Activated CD8-positive, alpha-beta memory T cell treated with anti-CD3 and anti-CD28 coated beads for 1 hour (primary cell): ENCODE measurements at places on chromosomes 4 and X.

DNA sequence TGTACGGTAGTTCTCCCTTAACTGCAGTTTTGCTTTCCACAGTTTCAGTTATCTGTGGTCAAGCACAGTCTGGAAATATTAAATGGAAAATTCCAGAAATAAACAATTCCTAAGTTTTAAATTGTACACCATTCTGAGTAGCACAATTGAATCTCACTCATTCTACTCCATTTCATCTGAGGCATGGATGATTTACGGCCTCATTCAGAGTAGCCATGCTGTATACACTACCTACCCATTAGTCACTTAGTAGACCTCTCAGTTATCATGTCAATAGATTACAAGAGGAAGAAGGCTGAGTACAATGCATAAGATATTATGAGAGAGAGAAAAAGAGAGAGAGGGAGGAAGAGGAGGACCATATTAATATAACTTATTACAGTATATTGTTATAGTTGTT is 77.5 kb downstream of the ENOX2 start:
- no peak for DNase-seq

- no peak for DNase-seq
Observed at GRCh38 chr4:152109531-152110509, 349.0 kb upstream of the GATB start.

DNA sequence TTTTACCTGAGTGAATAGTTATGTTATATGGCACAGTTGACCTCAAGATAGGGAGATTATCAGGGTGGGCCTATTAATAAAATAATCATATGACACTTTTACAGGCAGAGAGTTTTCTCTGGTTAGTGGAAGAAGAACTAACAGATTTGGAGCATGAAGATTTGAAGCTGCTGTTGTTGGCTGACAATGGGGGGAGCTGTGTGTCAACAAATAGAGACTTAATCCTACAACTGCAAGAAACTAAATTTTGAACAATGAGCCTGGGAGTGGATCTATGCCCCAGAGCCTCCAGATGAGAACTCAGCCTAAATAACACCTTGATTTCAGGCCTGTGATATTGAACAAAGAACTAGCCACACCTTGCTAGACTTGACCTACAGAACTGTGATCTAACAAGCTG is 7.2 kb upstream of the CCSER1 start:
- DNase-seq, result no peak

DNA sequence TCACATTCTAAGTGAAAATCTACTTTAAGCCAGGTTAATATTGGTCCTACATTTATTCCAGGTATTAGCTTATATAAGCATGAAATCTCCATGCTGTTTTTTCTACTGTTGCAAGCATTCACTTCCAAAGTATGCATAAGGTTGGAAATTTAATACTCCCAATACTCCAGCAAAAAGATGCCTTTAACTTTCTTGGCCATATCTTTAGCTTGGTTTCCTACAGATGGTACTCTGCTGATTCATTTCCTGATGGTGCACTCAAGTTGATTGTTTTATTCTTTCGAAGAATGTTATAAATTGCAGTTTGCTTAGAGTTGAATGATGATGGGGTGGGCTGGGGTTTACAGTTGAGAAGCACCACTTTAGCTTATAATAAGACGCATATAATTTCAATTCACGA is 330.2 kb downstream of the PTTG2 start:
- no peak for DNase-seq

DNA sequence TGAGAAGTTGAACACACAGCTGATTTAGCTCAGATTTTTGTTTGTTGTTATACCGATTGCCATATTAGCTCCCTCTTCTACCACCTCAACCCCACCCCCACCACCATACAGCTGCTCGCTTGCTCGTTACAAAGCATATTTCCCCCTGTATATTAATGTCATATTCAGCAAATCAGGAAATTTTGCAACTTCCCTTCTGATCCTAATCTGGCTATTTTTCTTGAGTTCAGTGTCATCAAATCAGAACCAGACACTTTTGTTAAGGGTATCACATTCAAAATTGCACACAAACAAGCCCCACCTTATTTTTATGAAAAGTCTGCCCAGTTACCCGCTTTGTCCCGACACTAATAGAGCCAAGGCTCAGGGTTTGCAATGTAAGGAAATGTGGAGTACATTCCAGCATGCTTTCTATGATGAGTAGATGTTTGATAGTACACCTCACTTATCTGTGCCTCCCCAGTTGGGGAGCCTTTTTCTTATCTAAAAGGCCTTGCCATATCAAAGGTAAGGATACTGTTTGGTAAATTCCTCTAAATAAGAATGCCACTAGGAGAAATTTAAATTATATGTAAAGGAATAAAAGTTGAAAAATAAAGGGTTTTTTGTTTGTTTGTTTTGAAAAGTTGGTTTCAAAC is 212.2 kb downstream of the CBR4 start:
- DNase-seq, result no peak

GRCh38 chrX:107675823-107676555 is 47.7 kb downstream of the PRPS1 start:
- no peak for DNase-seq

GRCh38 chrX:70134116-70134477 is 850 bp downstream of the IGBP1 start:
- no peak for DNase-seq

DNA sequence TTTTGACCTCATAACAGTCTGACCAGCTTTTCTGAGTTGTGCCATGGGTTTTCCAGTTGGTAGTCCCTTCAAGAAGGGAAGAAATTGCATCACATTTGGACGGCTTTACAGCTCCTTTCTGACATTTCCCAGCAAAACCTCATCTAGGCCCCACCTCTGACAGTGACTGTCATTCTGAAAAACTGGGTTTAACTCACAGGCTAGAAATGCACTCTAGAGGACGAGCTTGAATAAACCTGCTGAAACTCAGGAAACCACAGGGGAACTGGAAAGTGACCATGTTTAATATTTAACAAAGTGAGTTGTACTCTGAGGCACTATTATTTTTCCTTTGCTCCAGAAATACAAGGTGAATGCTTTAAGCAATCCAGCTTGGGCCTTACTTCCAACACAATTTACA is 434.3 kb upstream of the RASGEF1B start:
- DNase-seq, result no peak

- no peak for DNase-seq
Observed at GRCh38 chr4:8907596-8908205, 36.1 kb upstream of the HMX1 start.

DNA sequence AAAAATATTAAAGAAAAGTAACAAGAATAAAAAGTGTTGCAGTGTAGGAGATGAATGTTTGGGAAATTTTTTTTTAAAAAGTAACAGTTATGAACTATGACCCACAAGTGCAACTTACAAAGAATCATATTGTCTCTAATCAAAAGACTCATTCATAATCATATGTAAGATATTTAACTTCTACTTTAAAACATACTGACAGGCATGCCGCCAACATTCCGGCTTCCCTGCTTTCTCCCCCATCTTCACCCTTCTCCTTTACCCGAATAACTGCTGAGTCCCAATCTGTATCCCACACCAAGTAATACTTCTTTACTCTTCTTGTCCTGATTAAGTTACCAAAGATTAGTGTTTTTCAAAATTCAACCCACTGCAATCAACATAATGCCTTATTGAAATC is 598.8 kb upstream of the FRG1 start:
- no peak for DNase-seq

- DNase-seq, result no peak
Observed at GRCh38 chr4:143443728-143444127, 69.8 kb upstream of the SMARCA5 start.

- DNase-seq, result no peak
Observed at GRCh38 chr4:152424977-152425376, 110.9 kb downstream of the FBXW7 start.

- no peak for DNase-seq
Observed at GRCh38 chr4:24736066-24736465, 59.3 kb upstream of the SOD3 start.

GRCh38 chr4:2868877-2869487 is 25.3 kb downstream of the ADD1 start:
- DNase-seq, result no peak

- DNase-seq, result no peak
Observed at GRCh38 chr4:845233-845835, 19.4 kb upstream of the CPLX1 start.

DNA sequence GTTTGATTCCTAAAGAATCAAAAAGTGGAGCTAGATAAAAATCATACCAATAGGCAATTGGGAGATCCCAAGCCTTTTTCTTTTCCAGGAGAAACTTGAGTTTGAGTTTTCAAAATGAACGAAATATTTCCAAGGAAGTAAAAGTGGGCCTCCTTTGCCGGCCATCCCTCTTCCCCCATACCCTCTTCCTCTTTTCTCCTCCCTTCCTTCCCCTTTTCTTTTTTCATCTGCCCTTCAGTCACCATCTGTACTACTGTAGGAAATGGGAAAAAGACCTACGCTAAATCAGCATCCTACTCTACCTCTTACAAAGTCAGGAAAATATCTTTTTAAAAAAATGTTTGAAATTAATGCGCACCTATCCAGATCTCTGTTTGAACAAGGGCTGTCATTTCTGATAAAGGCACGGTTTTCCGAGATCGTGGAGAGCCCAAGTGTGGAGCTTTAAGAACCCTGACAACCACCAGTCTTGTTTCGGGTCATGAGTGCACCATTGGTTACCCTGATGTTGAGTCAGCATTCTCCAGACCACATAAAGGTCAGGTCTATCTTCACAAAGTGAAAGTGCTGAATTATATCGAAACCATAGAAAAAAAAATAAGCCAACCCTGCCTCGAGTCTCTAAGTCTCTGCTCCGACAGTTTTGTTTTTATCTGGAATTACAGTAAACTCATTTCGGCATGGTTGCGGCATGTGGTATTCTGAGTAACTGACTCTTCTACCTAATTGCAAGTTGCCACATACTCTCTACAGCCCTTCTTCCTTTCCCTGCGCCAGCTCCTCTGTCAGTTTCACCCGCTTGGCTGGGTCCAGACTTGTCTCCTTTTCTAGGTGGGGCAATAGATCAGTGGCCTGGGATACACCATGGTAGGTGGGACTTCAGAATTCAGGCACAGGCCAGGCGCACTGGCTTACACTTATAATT is 140.2 kb upstream of the KLF3 start:
- DNase-seq, result no peak

- DNase-seq, result no peak
Observed at GRCh38 chrX:38275615-38276014, 51.7 kb downstream of the RPGR start.

DNA sequence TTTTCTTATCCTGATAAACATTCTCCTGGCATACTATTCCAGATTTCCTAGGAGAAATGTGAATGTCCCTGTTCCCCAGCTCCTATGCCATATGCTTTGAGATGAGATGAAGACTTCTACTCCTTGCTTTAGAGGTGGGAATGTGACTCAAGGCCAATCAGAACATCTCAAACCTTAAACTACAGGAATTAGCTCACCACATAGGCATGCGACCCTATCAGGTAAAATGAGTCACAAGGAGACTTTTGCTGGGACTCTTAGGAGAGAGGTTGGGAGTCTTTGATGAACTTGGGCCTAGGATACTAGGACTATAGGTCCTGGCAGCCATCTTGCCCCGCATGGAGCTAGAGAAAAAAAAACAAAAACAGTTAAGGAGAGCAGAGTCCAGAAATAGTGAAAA is 5.8 kb upstream of the USO1 start:
- DNase-seq, result no peak

GRCh38 chr4:156732634-156733033 is 239.0 kb downstream of the PDGFC start:
- DNase-seq, result no peak

DNA sequence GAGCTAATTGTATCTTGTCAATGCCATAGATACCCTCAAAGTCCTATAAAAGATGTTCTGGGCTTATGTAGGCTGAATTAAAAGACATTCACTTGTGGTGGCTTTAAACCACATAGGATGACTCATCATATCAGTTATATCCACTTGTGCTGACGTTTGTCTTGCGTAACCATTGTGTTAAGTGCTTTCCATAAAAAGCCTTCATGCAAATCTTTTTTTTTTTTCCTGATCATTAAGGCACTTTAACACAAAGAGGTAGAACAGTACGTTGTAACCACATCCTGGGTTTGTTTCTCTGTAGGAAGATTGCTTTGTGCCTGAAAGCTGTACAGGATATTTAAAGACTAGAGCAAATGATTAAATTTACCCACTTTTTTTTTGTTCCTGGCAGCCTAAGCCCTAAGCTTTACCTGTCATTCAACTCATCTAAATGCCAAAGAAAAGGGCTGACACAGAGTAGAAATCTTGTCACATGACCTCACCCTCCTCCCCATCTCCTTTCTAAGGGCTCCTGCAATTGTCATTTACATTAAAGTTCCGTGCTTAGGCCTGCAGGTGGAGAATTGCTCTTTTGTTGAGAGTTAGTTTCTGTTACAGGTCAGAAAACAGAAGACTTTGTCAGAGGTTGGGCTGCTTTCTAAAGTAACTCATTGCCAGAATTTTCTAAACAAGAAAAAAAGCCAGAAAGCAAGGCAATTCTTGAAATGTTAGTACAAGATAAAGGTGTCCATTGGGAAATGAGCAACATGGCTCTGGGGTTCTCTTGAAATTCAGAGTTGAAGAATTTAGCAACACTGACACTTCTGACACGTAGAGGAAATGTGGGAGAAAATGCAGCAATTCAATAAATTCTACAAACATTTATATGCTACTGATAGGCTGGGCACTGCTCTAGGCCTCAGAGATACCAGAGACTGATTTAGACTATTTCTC is 555.6 kb downstream of the PPARGC1A start:
- no peak for DNase-seq

DNA sequence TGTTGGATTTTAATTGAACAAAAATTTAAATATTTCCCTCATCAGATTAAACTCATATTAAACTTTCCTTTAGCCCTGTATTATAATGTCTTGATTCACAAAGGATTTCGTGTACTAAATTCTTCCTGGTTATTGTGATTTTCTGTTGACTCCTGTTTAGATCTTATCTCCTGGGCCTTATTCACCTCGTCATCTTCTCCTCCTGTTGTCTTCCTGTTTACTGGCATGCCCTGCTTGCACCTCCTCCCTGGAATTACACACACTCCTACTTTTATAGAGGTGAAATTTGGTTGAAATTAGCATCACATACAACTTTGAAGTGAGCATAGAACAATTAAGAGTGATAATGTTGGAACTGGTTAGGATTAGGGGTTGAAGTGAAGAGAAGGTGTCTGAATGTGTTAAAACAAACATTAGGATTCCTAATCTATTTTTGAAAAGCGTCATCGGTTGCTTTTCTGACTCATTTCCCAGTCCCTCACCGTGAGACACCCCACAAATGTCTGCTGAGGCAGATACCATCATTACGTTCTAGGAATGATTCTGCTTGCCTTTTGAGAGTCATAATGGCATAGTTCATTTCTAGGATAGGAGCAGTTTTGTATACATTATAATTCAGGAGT is 32.5 kb downstream of the TLL1 start:
- DNase-seq, result no peak

GRCh38 chrX:153941336-153942252 is 2.8 kb downstream of the RENBP start:
- no peak for DNase-seq

GRCh38 chrX:55484948-55485347 is 4.7 kb downstream of the USP51 start:
- no peak for DNase-seq

DNA sequence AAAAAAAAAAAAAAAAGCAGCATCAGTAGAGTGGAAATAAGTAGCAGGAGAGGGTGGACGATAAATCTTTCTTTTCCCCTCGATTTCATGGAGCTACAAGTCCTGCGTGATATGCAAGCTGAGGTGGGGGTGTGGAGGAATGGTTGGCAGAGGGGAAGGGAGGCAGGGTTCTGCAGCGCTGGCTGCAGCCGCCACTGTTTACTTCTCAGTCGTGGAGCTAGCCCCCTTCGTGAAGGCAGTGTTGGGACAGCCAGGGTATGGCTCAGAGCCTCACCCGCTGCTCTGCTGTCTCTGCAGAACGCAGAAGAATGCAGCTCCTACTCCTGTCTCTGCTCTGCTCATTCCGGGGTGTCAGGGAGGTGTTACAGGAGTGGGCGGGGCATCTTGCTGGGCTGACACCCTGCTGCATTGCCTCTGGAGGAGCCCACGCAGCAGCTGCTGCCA is 140.6 kb downstream of the GPM6A start:
- DNase-seq, result no peak
